Mesendoderm (in vitro differentiated cells): ENCODE measurements at places on chromosomes 1 and 21.

- DNase-seq = peak; percentile 92
These were observed 2.0 kb upstream of the B3GALT5 start for GRCh38 chr21:39610703-39611102.

GRCh38 chr1:118896416-118896815, 91.7 kb downstream of the TBX15 start:
- no peak for DNase-seq

GRCh38 chr1:15248216-15248615, 1.2 kb downstream of the FHAD1 start:
- no peak for DNase-seq

- no peak for DNase-seq
These were observed 44.7 kb upstream of the LRP8 start for GRCh38 chr1:53372501-53372951.

DNA sequence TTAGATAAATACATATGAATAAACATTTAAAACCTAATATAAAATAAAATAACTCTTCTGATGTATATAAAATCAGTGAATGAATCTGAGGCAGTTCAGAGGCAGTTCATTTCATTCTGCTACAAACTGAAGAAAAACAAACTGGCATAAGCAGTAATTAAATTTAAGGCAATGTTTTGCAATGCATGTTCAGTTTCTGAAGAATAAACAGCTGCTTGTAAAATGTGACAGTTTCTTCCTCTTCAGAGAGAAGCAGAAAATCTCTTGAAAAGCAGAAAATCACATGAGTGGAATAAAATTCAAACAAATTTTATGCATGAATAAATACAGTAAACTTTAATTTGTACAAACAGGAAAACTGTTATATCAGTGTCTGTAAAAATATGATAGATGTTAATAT, 643.7 kb downstream of the KCNT2 start:
- DNase-seq = no peak

GRCh38 chr1:75796376-75797272, at the start of gene MSH4:
Gene MSH4, plus strand, starts transcription at chr1:75796882. Its CDS starts 104 bp downstream, at chr1:75796986.
- DNase-seq = no peak

DNA sequence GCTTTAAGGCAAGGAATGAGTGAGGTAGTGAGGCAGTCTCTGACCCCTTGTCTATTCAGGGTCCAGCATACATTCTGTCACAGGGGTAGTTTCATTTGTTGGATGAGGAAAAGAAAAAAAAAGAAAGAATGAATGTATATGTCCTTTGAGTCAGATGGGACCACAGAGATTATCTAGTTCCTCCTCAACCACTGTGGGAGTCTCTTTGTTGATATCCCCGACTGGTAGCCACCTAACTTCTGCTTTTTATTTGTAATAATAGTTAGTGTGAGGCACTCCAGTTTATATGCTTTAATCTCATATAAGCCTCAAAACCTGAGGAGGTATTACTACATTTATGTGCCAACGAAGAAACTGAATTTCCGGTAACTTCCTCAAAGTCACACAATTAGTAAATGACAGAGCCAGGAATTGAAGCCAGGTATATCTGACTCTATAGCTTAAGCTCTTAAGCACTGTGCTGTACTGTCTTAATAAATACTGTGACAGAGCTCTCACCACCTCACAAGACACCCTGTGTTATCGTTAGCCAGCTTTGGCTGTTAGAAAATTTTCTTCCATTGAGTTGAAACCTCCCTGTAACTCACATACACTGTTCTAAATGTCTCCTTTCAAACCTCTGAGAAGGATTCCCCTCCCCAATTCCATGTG, 82.2 kb downstream of the MDM4 start:
- no peak for DNase-seq

DNA sequence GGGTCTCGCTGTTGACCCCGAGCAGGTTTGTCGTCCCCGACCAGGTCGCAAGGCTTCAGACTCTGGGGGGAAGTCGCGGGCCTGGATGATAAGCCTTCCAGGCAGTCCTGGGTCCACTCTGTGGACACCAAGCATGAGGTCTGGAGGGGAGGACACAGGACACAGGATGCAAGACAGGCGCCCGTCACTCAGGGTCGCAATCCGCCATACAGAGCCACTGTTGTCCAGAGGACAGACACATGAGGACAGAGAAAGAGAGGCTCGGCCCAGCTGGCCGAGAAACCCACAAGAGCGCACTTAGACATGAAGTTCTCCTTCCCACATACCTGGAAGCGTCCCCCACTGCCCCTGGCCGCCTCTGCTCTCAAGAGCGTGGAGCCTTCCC, 4.8 kb upstream of the FOXD2 start:
- no peak for DNase-seq

DNA sequence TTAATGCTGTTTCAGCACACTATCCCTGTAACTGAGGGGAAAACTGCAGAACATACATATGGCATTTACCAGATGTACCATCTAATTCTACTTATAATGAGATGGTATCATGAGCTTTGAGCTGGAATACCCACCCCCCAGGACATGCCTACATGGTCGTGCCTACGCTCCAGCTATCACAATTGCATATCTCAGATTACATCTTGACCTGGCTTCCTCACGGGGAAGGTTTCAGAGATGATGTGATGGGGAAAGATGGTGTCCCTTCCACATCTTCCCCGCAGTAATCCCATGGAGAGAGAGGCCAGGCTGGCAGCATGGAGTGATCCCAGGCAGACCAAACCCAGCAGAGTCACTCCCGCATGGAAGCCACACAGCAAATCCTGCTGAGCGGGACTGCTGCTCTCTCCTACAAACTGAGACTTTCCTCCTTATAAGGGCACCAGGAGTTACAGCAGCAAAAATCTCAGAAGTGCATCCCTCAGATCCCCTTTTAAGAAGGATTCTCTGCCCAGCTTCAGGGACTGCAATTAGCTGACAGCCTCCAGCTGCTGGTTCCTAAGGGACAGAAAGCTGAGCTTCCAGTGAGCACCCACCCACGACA, 67.1 kb downstream of the KCNH1 start:
- peak; percentile 11 for DNase-seq

GRCh38 chr1:119565131-119565772, 58.2 kb downstream of the HSD3B1 start:
- no peak for DNase-seq

- DNase-seq = peak; percentile 19
These were observed 692 bp downstream of the SORT1 start for GRCh38 chr1:109396871-109397580.

- DNase-seq = peak; percentile 65
These were observed 30.0 kb upstream of the RCSD1 start for GRCh38 chr1:167599957-167600581.

DNA sequence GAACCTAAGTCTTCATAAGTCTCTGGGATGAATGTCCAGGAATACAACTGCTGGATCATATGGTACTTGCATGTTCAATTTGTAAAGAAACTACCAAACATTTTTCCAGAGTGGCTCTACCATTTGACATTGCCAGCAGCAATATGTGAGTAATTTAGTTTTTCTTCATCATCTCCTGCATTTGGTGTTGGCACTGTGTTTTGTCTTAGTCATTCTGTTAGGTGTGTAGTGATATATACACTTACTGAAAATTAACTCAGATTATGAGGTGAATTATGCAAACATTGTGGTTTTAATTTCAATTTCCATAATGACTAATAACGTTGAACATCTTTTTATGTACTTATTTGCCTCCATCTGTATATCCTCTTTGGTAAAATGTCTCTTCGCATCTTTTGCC, 138.7 kb downstream of the LRRC40 start:
- DNase-seq = no peak

- no peak for DNase-seq
These were observed 14.5 kb downstream of the SAMD11 start for GRCh38 chr1:938088-938683.

DNA sequence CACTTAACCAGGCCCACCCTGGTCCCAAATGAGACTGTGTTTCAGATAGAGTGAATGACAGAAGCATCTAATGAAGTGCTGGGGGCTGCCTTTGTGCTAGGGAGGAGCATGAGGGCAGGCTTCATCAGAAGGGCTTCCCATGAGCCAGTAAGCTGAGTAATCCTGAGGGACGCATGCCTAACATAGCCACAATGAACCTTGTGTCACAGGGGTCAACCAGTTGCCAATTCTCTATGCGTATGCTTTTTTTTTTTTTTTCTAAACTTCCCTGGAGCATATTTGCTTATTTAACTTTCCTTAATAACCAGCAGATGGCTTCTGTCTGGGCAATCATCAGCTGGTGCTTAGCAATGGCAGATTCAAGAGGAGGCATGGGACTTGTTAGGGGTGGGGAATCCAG, 25.5 kb upstream of the CYP2J2 start:
- DNase-seq = no peak

DNA sequence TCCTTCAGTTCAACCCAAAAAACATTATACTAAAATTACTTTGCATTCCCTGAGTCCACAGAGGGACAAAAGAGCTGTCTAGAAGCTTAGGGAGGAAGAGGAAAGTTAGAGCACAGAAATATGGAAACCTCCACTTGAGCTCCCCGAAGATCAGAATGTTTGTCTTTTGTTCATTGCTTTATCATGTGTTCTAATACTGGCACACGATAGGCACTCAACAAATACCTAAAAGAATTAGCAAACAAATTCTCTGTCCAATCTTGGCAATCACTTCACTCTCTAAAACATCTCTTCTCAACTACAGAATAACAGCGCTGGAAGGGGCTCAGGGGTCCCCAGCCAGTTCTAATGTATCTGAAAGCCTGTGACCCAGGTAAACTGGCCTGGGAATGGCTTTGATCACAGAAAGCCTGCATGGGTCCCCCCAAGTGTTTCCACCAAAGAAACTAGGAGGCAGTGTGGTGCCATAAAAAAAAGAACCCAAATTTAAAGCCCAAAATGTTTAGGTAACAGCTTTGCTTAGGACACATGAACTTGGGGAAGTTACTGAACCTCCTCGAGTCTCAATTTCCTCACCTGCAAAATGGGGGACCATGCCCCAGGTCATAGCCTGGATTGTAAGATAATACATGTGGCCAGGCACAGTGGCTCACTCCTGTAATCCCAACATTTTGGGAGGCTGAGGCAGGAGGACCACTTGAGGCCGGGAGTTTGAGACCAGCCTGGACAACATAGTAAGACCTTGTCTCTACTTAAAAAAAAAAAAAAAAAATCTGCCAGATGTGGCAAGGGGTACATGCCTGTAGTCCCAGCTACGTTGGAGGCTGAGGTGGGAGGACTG, 45.8 kb downstream of the SSBP3 start:
- DNase-seq = no peak

DNA sequence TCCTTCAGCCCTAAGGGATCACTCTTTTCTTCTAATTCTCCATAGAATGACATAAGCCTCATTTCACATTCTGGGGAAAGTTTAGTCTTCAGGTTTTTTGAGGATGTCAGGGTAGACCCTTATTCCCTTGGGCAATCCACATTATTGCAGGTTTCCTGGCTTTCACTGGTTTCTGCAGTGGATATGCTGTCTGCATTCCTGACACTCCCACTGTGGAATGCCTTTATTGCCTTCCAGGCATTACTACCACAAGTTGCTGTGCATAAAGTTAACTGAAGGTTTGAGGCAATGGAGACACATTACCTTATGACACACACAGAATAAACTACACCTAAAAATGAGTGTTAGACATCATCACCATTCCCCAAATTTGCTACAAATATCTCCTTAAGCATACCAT, 12.7 kb downstream of the FASLG start:
- DNase-seq = peak; percentile 93

DNA sequence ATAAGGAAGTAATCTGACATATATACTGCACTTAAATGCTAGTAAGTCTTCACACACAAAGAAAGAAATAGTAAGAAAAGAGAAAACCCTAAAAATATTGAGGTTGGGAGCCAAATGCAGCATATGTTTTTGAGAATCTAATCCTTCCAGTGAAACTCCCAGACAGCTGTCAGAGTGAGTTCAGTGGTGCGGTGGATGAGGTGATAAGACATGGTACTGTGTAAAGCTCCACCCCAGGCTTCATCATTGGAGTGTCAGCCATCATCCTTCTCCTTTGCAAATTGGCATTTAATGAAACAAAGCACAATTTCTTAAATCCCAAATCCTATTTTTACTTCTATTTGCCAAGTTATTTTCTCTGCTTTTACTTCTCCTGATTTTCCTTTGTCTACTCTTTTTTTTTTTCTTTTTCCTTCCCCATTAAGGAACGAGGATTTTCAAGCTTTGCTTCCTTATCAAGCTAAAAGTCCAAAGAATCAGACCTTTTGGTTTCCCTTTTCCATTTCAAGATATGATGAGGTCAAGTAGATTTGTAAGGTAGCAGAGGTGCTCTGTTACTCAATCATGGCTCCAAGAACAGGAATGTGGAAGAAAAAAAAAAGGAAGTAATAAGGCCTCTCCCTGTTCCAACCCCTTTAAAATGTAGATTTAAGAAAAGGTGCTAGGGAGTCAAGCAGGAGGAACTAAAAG, 343.3 kb downstream of the SETD4 start:
- DNase-seq = no peak

GRCh38 chr21:25733859-25734653, 648 bp downstream of the ATP5PF start:
- DNase-seq = peak; percentile 10

- DNase-seq = no peak
These were observed 59.3 kb downstream of the ACP6 start for GRCh38 chr1:147611021-147611426.

DNA sequence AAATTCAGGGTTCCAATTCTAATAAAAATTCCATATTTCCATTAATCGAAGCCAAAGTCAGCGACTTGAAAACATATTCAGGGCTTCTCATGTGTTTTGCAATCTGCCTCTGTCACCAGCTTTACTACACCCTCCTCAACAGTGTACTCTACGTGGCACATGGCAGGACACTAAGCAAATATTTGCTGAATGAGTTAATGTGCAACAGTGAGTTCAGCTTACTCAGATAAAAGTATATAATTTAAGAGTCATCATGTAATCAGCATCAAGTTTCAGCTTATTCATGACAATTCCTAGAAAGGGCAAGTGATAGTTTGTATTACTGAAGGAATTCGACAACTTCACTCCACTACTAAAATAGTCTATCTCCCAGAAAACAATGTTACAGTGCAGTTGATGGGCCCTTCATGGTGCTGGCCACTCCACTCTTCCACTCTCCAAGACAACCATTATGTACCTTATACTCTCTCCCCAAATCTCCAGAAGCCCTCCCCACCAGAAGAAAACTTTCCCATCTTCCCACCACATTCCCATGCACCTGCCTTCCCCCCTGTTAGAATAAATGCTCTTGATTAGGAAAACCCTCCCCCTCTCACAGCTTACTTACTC, 97.3 kb downstream of the TTLL7 start:
- no peak for DNase-seq

DNA sequence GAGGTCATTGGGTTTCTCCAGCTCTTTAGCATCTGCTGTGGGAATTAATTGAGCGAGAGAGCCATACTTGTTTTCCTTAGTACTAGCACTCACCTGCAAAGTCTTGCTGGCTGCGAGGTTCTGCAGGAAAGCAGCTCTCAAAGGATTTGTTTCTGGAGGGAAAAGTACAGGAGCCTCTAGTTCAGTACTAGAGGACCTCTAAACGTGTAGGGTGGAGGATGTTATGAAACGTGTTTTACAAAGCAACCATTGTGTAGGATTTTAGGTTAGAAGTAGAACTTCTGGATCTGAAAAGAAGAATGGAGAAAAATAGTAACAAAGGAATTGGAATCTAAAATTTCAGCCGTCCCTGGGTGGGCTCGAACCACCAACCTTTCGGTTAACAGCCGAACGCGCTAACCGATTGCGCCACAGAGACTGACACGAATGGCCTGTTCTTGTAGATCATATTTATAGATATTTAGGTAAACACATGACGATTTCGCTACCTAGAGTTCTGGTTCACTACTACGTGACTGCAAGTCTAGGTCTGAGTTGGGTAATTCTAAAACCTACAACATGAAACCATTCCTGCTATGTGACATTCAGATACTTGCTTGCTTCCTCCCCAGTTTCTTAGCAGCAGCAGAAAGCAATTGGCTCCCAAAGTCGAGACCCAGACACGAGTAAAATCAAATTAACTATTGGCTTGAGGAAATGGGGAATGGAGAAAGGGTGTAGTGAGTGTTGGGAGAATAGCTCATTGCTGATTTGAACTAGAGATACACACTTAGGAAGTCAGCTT, 60.2 kb upstream of the CFAP126 start:
- peak; percentile 82 for DNase-seq
